Stimulated activated CD4-positive, alpha-beta T cell treated with anti-CD3 and anti-CD28 coated beads, Interleukin-1b, Interleukin-23, amount 100 ng/mL, for 4 hours (primary cell): ENCODE measurements at places on chromosomes 2 and 18.

GRCh38 chr2:149184991-149185390 lies 145.4 kb upstream of the LYPD6 start:
- DNase-seq = no peak

DNA sequence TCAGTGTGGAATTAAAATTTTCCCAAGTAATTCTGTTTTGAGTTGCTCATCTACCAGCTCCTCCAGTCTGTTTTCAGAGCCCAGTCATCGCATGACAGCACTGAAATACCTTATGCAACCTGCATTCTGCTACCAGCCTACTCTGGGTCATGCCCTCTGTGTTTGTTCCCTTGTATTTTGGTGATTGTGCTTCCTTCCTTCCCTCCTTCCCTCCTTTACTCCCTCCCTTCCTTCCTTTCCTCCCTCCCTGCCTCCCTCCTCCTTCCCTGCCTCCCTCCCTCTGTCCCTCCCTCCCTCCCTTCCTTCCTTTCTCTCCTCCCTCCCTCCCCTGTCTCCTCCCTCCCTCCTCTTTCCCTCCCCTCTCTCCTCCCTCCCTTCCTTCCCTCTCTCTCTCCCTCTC lies 289.6 kb downstream of the CDH2 start:
- DNase-seq = no peak

GRCh38 chr2:7987992-7988391 lies 693.9 kb upstream of the ID2 start:
- DNase-seq = no peak

DNA sequence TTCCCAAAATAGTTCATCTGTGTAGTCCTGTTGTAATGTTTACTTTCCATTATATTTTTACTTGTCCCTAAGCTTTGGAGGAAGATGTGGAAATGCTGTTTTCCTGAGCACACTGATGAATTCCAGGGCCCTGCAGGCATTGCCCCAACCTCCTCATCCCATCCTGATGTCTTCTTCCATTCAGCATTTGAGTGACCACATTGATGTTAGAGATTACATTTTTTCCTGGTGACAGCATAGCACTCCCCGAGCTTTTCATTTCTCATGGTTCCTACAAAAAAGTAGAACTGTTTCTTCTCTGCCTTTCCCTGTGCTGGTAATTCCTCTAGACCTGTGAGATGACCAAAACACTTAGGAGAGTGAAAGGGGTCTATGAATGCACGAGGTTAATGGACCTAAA lies 4.8 kb downstream of the IL36A start:
- no peak for DNase-seq

DNA sequence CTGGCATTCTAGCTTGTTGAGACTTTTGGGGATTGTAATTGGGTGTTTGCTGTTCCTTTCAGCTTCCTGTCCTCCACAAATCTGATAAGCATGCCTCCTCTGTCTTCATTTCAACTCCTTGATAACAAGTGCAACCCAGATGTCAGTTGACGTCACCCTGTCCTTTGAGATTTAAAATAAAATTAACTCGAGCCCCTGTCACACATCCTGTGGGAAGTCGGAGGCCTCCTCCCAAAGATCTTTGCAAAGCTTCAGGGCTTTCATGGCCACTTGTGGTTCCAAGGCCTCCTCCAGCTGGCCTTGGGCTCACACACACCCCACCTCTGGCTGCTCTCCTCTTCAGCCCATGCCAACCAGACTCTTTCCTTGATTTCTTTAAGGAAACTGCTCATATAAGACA lies 69.9 kb upstream of the ITGA6 start:
- no peak for DNase-seq

DNA sequence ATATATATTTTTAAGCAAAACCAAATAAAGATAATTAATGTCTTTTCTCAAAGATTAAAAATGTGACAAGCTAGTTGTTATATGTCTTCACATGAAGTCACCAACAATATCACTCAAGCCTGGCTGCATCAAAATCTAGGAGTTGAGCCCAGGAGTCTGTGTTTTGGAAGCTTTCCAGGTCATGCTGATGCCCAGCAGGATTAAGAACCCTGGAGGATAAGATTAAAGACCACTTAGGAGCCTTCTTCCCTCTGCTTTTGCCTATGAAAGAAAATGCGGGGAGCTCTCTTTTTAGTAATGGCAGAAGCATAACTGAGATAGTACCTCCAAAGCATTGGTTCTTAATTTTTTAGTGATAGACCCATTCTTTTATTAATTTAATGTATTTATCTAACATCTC lies 157.4 kb downstream of the ASXL3 start:
- no peak for DNase-seq

- no peak for DNase-seq
Observed at GRCh38 chr2:121888189-121888557, 132.7 kb downstream of the TSN start.

- DNase-seq = no peak
Observed at GRCh38 chr18:5159080-5159479, 38.0 kb downstream of the AKAIN1 start.

- no peak for DNase-seq
Observed at GRCh38 chr18:2901423-2901985, 54.7 kb downstream of the EMILIN2 start.

- DNase-seq = no peak
Observed at GRCh38 chr2:74070991-74071390, 76.7 kb downstream of the BOLA3 start.

GRCh38 chr2:30702694-30703093 lies 104.6 kb downstream of the CAPN13 start:
- DNase-seq = no peak

GRCh38 chr2:161165266-161165665 lies 5.0 kb downstream of the TANK start:
- no peak for DNase-seq

DNA sequence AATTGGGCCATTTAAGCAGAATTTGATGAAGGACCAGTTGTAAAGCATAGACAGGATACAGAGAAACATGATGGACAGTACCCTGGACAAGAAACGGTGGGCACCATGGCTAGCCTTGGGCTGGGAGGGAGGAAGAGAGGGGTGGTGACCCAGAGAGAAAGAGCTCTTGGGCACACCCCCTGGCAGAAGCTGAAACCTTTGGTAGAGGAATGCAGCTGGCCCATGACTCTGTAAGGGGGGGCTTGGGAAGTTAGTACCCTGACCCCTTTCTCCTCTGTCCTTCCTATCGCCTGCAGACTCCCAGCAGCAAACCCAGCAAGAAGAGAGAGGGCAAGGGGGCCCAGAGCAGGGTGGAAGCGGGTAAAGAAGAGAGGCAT lies 32.6 kb downstream of the MRPL44 start:
- DNase-seq = no peak

- no peak for DNase-seq
Observed at GRCh38 chr2:47069628-47070154, 85.4 kb downstream of the STPG4 start.

- no peak for DNase-seq
Observed at GRCh38 chr2:168461942-168462331, 5.9 kb downstream of the CERS6 start.

DNA sequence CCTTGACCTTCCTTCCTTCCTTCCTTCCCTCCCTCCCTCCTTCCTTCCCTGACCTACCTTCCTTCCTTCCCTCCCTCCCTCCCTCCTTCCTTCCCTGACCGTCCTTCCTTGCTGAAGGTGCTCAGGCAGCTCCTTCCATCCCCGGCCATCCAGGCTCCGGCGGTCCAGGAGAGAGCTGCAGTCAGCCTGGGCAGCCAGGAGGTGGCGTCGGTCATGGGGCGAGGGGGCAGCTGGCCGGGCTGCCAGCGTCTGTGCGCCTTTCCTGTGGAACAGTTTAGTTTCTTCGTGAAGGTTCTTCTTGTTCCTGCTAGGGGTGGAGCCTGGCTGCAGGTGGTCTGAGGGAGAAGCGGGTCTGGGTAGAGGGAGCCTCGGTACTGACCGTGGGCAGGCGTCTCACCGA lies 15.7 kb downstream of the GPR35 start:
- DNase-seq = no peak

DNA sequence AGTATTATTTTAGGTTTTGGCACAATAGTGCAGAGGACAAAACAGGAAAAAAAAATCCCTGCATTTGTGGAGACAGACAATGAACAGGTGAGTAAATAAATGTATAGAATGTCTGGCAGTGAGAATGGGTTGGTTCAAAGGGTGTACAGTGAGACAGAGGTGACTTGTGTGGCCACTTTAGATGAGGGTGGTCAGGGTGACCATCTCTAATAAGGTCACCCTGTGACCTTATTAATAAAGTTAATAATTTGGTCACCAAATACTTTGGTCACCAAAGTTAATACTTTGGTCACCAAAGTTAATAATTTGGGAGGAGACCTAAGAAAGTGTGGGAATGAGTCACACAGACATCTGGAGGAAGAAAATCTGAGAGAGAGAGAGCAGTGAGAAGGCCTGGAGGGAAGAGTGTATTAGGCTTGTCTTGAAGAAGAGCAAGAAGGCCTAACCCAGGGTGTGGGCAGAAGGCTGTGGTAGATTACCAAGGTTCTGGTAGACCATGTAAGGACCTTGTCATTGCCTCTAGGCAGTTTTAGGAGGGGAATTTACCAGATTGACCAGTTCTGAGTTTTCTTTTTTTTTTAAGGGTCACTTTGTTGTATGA lies 1368.4 kb upstream of the CELF4 start:
- no peak for DNase-seq

DNA sequence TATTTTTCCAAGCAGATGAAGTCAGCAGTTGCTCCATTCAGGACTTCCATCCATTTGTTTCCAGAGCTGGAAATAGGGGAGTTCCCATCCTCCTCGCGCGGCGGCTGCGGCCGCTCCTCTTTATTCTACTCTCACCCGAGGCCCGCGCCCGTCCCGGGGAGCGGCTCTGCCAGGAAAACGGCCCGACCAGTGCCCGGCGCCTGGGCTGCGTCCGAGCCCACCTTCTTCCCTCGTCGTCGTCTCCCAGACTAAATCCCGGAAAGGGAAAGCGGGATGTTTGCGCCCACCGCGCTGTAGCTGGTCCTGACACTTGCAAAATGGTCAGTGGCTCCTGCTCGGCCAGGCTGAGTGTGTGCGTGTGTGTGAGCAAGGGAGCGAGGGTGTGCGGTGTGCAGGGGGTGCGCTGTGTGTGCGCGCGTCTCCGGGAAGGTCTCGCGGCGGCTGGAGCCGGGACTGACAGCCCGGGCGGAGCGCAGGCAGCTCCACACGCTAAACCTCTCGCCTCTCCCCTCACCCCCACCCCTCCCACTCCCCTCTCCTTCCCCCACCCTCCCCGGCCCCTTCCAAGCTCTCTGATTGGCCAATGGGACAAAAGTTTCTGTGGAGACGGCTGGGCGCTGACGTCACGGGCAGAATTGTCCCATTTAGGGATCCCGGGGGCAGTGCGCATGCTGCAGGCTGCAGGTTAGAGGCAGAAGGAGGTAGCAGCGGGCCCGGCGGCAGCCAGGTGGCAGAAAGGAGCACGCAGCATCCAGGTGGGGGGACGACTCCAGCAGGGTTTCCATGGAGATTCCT lies at the start of gene NOL4:
NOL4 (minus strand) TSS at position 491 of the 795 bp plus-strand sequence. CDS start 1,660 bp downstream, outside the sequence.
- DNase-seq = no peak

DNA sequence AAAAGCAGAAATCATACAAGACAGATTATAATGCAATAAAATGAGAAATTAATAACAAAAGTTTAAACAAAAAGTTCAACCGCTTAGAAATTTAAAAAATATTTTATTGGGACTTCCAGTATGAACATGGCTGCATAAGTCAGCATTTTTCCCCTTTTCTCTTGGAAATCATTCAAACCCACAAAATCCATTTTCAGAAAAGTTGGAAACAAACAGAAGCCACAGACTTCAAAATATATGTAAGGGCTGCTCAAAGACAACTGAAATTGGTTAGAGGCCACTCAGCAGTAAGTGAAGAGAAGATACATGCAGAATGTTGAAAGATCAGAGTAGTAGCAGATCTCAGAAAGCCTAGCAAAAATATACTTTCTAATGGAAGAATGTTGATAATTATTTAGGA lies 194.0 kb downstream of the DYSF start:
- no peak for DNase-seq

DNA sequence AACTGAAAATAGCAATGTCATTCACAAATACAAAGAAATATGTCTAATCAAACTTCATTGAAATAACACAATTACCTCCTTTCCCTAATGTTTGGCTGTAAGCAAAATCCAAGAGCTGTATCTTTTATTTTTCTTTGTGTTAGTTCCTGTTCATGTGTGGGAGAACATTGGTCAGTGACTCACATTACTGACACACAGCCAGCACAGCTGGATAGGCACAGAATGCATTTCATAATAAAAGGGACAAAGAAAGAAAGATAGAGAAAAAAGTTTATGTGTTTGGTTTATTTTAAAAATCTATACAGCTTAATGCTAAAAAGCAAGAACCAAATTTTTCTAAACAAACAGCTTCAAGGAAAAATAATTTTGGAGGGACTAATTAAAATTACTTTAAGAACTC lies 185.6 kb upstream of the COL3A1 start:
- no peak for DNase-seq

- no peak for DNase-seq
Observed at GRCh38 chr2:241984271-241984655, 114.7 kb downstream of the RTP5 start.

DNA sequence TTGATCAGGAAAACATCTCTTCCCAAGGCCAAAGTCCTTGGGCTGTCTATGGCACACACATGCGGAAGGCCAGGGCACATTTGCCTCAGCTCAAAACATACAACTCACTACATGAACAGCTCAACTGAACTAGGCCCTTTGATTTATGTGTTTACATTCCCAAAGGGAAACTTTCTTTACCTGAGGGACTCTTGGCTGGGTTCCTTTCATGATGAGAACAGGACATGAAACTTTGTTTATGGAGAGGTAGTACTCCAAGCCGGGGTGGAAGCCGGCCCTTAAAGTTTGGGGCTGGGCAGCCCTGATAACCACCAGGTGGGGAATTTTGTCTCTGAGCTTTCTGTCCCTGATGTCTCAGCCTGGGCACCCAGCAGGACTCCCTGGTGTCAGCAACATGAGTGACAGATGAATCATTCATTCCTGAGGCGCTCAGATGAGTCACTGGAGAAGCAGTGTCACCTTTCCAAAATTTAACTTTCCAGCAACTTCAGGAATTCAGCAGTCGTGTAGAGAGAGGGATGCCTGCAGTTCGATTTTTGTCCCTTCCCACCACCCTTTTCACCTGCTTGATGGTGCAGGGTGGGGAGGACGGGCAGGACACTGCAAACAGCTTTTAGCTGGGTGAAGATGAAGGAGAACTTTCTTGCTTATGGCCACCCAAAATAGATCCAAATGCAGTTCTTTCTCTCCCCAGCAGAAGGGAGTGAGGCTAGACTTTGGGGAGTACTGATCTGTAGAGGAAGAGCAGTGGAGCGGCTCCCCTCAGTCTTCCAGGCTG lies 331.6 kb downstream of the DYSF start:
- DNase-seq = no peak

- DNase-seq = peak; percentile 60
Observed at GRCh38 chr2:207474863-207475485, 54.8 kb upstream of the CREB1 start.

- no peak for DNase-seq
Observed at GRCh38 chr2:103401621-103402020, 639.8 kb downstream of the TMEM182 start.
